Fibroblast of mammary gland (primary cell): ENCODE measurements at places on chromosomes 11 and 22.

GRCh38 chr22:24944217-24944937 lies 2.1 kb downstream of the LHFPL7 start:
- DNase-seq = no peak

- no peak for DNase-seq
Observed at GRCh38 chr22:19875061-19875530, 20.4 kb upstream of the GNB1L start.

- DNase-seq = no peak
Observed at GRCh38 chr11:121608545-121609098, 155.9 kb upstream of the SORL1-AS1 start.

GRCh38 chr22:45848904-45849303 lies 128.1 kb downstream of the WNT7B start:
- DNase-seq = no peak

DNA sequence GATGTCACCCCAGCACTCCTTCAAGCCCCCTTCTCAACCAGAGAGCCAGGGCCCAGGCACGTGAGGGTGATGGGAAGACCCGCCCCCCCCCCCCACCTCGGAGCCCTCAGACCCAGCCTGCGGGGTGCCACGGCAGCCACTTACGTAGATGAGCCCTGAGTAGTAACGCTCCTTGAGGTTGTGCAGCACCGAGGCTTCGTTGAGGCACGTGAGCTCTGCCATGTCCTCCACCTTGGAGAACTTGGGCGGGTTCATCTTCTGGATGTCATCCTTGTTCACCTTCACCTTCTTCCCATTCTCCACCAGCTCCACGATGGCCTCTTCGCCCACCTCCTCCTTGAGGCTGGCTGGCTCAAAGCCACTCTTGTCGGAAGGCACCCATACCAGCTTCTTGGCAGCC lies 39.0 kb downstream of the MYH9 start:
- no peak for DNase-seq
